Tibial nerve (tissue), 4 donors: ENCODE measurements at places on chromosomes 6 and 20.

GRCh38 chr6:121222656-121223055 lies 111.6 kb downstream of the TBC1D32 start:
- no peak for DNase-seq

DNA sequence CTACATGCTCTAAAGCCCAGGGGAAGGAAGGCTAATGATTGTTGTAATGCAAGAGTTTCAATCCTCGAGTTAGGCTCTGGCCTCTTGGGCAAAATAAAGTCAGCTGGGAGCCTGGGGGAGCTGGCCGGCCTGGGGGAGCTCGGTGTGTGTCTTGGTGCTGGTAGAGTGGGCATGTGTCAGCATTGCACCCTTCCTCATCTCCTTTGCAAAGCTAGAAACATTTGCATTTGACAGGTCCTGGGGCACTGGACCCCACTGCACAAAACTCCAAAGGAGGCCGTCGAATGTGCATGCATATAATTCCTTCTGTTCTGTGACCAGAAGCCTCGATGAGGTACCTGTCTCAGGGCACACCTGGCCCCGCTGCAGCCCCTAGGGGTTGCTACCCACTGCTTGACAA lies 74.6 kb upstream of the SLC22A23 start:
- no peak for DNase-seq

GRCh38 chr6:25297039-25297441 lies 17.9 kb downstream of the CARMIL1 start:
- peak; percentile 39 for DNase-seq

DNA sequence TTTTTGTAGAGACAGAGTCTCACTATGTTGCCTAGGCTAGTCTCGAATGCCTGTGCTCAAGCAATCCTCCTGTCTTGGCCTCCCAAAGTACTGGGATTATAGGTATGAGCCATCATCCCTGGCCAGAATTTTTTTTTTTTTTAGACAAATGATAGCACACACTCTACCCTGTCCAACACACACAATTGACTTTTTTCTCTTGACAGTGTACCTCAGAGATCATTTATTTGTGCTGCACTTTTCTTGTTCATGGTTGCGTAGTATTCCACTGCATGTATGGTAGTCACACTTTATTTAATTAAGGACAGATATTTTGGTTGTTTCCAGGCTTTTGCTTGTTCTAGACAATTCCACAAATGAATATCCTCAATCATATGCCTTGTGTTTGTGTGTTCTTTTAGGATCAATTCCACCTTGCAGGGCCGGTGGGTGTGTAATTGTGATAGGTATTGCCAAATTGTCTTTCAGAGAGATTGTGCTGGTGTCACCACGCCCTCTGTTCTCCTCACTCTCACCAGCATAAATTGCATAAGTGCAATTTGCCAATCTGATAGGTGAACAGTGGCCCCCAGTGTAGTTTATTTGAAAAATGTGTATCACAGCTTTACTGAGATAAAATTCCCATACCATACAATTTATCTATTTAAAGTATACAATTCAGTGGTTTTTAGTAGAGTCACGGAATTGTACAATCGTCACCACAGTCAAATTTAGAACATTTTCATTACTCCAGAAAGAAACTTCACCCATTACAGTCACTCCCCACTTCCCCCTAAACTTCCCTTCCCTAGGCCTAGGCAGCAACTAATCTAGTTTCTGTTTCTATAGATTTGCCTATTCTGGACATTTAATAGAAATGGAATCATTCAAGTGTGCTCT lies 20.1 kb downstream of the SRC start:
- DNase-seq, result no peak

GRCh38 chr6:101296169-101296960 lies 97.1 kb upstream of the GRIK2 start:
- no peak for DNase-seq

DNA sequence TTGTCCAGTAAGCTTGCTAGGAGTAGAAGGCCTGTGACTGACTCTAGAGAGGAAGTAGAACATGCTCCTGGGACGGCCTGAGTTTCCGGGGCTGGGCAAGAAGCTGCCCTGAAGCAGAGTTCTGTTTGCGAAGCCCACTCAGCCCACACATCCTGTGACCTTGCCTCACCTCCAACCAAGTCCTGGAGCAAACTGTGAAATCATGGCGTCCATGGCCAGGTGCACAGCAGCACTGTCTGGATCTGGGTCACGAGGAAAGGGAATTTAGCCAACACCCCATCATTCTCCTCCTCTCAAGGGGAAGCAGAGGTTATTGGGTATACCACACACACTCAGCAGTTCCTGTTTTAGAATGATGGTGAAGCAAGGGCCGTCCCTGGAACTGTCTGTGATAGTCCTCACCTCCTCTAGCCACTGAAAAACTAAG lies 87.5 kb downstream of the CRYBG1 start:
- DNase-seq, result no peak
